SJCRH30 (cell line): ENCODE measurements at places on chromosomes 3 and 15. TPM values are rescaled to one million over a fixed set of nuclear protein-coding genes. Genes with fewer than 3 reads are reported as not detected.

GRCh38 chr3:188888321-188889053 is 283.3 kb upstream of the TPRG1 start:
- no peaks in the 10 kb centered on the region for H3K27me3 ChIP-seq
- H3K27ac ChIP-seq, result no peak overlapping the region
- H3K36me3 ChIP-seq, result no peaks in the 10 kb centered on the region

DNA sequence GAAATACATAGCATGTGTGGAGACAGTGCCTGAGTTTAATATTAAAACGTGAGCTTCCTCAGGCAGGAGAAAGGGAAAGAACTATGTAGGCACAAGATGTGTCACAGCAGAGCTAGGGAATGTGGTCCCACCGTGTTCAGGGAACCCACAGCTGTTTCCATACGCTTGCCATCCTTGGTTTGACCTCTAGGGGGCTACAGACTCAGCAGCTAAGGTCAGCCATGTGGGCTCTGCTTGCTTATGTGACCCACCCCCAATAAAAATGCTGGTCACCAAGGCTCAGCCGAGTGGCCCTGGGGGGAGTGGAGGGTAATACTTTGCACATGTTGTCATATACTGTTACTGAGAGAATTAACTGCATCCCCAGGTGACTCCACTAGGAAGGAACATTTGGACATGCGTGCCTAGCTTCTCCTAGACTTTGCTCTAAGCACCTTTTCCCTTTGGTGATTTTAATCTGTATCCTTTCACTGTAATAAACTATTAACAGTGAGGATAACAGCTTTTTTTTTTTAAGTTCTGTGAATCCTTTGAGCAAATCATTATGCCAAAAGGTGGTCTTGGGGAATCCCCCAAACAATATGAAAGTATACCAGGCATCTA is 3.3 kb downstream of the TUBGCP5 start:
- no peaks in the 10 kb centered on the region for H3K27me3 ChIP-seq
- peaks cover 10% of the 10 kb centered on the region; the same call in 1 of the 2 replicates for H3K36me3 ChIP-seq
- no peak overlapping the region for H3K27ac ChIP-seq

- H3K36me3 ChIP-seq, result no peaks in the 10 kb centered on the region
- no peak overlapping the region for H3K27ac ChIP-seq
- H3K4me1 ChIP-seq, result no peaks in the 10 kb centered on the region
- H3K27me3 ChIP-seq, result peaks cover 9% of the 10 kb centered on the region; the same call in 1 of the 2 replicates
- H3K4me3 ChIP-seq, result no peak overlapping the region
- no peak for DNase-seq
Observed at GRCh38 chr15:72983801-72984545, 68.3 kb upstream of the NEO1 start.

DNA sequence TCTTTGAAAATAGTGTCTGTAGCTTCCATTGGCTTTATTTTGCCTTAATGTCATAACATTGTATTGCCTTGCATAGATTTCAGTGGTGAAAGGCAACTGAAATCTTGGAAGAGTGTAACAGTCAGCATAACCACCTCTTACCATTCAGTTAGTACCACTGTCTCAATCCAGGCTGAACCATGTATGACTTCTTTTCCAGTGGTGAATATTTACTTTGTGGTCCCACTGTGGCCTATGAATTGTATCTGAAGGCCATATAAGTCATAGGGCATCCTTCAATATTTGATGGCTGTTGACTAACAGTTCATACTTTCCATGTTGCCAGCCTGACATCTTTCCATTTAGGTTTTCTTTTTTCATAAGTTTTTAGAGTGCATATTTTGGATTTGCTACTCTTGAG is 38.4 kb downstream of the MED12L start:
- no peaks in the 10 kb centered on the region for H3K4me1 ChIP-seq
- no peaks in the 10 kb centered on the region for H3K36me3 ChIP-seq
- no peak overlapping the region for H3K4me3 ChIP-seq
- no peak overlapping the region for H3K27ac ChIP-seq
- no peaks in the 10 kb centered on the region for H3K27me3 ChIP-seq

GRCh38 chr15:39025881-39026280 is 461.3 kb upstream of the RASGRP1 start:
- no peak overlapping the region for H3K27ac ChIP-seq
- no peaks in the 10 kb centered on the region for H3K36me3 ChIP-seq
- no peaks in the 10 kb centered on the region for H3K27me3 ChIP-seq
- H3K4me3 ChIP-seq, result no peak overlapping the region
- DNase-seq, result no peak

- no peak for DNase-seq
- H3K36me3 ChIP-seq, result no peaks in the 10 kb centered on the region
- H3K4me3 ChIP-seq, result no peak overlapping the region
Observed at GRCh38 chr15:69679623-69680228, 227.1 kb downstream of the RPLP1 start.

DNA sequence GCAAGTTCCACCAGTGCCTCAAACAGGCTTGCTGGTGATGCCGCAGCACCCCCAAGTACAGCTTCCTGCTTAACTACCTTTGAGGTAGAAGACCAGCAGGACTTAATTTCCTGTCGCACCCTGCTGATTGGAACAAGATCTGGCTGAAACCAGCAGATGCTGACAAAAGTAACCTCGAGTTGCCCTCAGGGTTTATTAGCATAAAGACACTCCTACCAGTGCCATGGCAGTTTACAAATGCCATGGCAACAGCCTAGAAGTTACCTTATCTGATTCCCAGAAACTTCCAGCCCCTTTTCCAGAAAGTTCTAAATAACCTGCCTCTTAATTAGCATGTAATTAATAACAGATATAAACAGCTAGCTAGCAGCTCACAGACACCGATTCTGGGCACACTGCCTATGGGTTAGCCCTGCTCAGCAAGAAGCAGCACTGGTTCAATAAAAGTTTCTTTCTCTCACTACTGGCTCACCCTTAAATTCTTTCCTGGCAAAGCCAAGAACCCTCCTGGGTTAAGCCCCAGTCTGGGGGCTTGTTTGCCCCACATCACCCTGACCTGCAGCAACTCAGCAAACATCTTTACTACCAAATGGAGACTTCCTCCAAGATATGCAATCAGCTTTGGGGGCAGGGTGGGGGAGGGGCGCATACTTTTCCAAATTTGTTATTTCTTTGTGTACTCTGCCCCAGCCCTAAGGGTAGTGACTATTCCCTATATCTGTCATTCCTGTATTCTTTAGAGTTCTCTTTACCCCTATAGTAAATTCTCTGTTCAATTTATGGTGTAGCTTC is 54.2 kb downstream of the MAP4 start:
- no peak for DNase-seq
- H3K36me3 ChIP-seq, result no peaks in the 10 kb centered on the region; the same call in 1 of the 2 replicates
- H3K27ac ChIP-seq, result no peak overlapping the region
- H3K4me1 ChIP-seq, result no peaks in the 10 kb centered on the region
- H3K27me3 ChIP-seq, result no peaks in the 10 kb centered on the region
- no peak overlapping the region for H3K4me3 ChIP-seq

GRCh38 chr15:50247819-50248655 is 17.5 kb downstream of the HDC start:
- no peaks in the 10 kb centered on the region for H3K27me3 ChIP-seq
- no peak for DNase-seq
- H3K36me3 ChIP-seq, result no peaks in the 10 kb centered on the region
- peaks cover 20% of the 10 kb centered on the region for H3K4me1 ChIP-seq
- no peak overlapping the region for H3K27ac ChIP-seq
- no peak overlapping the region for H3K4me3 ChIP-seq

- no peaks in the 10 kb centered on the region for H3K36me3 ChIP-seq
- no peaks in the 10 kb centered on the region for H3K27me3 ChIP-seq
- no peak overlapping the region for H3K4me3 ChIP-seq
- no peak overlapping the region for H3K27ac ChIP-seq
Observed at GRCh38 chr3:188941103-188941502, 230.7 kb upstream of the TPRG1 start.

DNA sequence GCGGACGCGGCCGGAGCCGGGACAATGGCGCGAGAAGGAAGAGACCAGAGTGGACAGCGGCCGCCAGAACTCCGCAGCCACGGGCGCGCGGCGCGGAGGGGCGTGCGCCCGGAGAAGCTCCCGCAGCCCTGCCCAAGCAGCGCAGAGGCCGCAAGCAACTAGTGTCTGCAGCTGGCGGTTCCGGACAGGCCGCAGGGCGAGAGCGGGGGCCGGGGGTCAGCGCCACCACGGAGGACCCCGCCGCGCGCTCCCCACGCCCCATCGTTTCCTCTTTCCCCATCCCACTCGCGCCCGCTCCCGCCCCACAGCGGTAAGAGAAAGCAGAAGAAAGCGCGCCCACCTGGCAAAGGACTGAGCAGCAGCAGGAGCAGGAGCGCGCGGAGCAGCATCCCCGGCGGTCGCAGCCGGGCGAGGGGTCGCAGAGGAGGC is 440 bp downstream of the PRTG start:
- H3K27me3 ChIP-seq, result no peaks in the 10 kb centered on the region
- peak overlapping the region; percentile 90 for H3K4me3 ChIP-seq
- peaks cover 18% of the 10 kb centered on the region for H3K4me1 ChIP-seq
- no peak for DNase-seq

DNA sequence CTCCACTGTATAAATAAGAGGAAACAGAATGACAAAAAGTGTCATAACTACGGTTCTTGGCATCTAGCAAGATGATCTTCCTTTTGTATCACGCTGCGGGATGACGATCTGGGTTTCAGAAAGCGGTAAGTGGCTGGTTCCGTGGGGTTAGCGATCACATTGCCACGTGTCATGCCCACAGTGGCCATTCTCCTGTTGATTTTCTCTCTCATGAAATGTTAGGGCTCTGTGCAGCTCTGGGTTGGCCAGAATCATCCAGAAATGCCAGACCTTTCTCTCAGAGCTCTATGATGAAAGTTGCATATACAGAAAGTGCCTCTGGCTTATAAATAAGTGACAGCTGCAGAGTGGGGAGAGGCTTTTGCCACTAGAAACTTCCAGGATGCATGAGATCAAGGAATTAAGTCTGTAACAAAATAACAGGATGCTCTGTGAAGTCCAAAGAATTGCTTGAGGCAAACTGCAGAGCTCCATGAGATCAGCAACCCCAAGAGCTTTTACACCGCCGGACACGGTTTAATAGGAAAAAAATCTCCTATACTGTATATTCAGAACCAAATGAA is 71.6 kb downstream of the ABTB1 start:
- no peaks in the 10 kb centered on the region for H3K27me3 ChIP-seq
- peak overlapping the region; percentile 99 for H3K27ac ChIP-seq
- H3K4me1 ChIP-seq, result peaks cover 64% of the 10 kb centered on the region
- peak overlapping the region; percentile 7 for H3K4me3 ChIP-seq
- peak; percentile 78 for DNase-seq
- H3K36me3 ChIP-seq, result 0 out of 2 replicates have a peak, but pooled peaks cover 2% of the 10 kb centered on the region

DNA sequence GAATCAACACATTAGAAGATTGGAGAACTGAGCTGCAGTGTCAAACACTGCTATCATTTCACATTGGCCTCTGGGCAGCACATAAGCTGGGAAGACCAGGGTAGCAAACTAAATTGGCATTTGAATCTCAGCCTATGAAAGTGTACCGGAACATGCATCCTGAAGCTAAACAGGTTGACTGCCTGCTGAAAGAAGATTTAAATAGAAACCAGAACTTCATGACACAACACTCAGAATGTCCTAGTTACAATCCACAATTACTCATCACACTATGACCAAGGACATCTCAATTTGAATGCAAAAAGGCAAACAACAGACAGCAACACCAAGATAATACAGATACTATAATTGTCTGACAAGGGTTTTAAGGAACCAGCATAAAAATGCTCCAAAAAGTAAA is 26.2 kb downstream of the TM2D3 start:
- H3K4me3 ChIP-seq, result no peak overlapping the region
- H3K27me3 ChIP-seq, result no peaks in the 10 kb centered on the region
- H3K4me1 ChIP-seq, result no peaks in the 10 kb centered on the region
- no peaks in the 10 kb centered on the region for H3K36me3 ChIP-seq
- no peak for DNase-seq

DNA sequence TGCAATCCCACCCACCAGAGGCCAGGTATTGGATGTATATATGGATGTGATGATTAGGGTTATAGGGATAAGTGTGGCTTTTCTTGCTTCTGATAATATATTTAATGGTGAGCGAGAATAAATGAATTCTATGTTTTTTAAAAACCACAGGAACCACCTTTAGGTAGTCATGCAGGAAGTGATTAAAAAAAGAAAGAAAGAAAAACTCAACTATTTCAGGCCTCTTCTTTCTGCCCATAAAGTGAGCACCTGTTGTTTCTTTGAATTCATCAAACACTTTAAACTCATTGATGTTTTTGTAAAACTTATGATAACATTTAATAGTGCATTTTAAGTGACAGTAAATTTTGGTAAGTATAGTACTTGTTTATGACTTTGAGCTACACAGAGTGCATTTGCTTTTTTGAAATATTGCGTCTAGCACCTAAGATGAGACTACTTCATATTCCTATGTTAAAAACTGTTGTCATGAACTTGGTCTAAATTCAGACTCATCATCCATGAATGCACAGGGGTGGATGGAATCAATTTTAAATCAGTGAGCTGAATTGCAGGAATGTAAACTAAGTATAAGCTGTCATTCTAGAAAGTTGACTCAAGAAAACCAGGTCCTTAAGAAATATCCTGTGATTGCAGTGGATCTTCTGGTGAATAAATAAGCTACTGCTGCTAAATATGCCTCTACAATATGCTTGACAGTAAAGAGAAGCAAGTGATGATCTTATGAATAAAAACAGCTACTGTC is 764.4 kb upstream of the NECTIN3 start:
- H3K27ac ChIP-seq, result no peak overlapping the region
- H3K27me3 ChIP-seq, result no peaks in the 10 kb centered on the region
- no peak overlapping the region for H3K4me3 ChIP-seq
- H3K36me3 ChIP-seq, result no peaks in the 10 kb centered on the region
- no peaks in the 10 kb centered on the region for H3K4me1 ChIP-seq

DNA sequence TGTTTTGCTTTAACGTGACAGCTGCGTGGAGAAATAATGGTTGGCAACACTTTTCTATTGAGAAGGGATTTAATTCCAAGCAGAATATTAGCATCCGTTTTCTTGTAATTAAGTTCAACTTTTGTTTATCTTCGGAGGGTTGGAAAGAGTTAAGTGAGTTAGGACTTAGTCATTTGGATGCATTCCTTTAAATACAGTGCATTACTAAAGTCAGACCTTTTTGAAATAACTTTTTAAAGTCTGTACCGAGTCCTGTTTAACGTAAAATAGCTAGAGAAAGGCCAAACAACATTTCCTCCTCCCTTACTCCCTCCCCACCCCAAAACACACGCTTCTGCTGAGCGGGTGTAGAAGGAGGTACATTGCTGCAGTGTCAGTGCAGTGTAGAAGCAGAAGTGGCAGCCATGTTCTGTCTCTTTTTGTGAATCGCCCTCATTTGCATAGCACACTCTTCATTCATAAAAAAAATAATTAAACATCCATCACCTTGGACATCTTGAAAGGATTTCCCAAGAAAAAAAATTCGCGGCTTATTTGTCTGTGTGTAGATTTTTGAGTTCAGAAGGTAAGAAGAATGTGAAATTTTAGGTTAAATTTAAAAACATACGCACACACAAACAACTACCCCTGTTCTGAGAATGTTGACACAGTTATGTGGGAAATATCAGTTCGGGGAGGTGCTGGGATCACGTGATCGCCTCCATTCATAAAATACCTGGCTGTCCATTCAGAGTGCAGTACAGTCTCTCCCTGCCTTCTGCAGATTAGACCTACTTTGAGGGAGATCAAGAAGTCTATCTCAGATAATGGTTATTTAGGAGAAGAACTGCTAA is 1.6 kb downstream of the SPRED1 start:
- peaks cover 35% of the 10 kb centered on the region for H3K4me1 ChIP-seq
- peak overlapping the region; percentile 96; the same call in 1 of the 2 replicates for H3K27ac ChIP-seq
- H3K4me3 ChIP-seq, result peak overlapping the region; percentile 89
- no peaks in the 10 kb centered on the region for H3K27me3 ChIP-seq
- no peaks in the 10 kb centered on the region for H3K36me3 ChIP-seq
- DNase-seq, result peak; percentile 74

GRCh38 chr3:30226601-30227151 is 379.7 kb upstream of the TGFBR2 start:
- no peak overlapping the region for H3K4me3 ChIP-seq
- H3K36me3 ChIP-seq, result no peaks in the 10 kb centered on the region
- no peak for DNase-seq
- no peak overlapping the region for H3K27ac ChIP-seq
- peaks cover 15% of the 10 kb centered on the region for H3K4me1 ChIP-seq

IL5RA gene
- not detected in 2 replicates for total RNA-seq

ATP10A gene
- total RNA-seq, result 1.5 and 1.7 TPM in 2 replicates

LRRIQ4 gene
- total RNA-seq, result 0.18 and 0.20 TPM in 2 replicates

RASGRP1 gene
- total RNA-seq, result 1.4 and 1.9 TPM in 2 replicates

SMARCC1 gene
- total RNA-seq, result 89.8 and 103 TPM in 2 replicates
